ENCODE measurements at places on chromosomes 3 and 15.

DNA sequence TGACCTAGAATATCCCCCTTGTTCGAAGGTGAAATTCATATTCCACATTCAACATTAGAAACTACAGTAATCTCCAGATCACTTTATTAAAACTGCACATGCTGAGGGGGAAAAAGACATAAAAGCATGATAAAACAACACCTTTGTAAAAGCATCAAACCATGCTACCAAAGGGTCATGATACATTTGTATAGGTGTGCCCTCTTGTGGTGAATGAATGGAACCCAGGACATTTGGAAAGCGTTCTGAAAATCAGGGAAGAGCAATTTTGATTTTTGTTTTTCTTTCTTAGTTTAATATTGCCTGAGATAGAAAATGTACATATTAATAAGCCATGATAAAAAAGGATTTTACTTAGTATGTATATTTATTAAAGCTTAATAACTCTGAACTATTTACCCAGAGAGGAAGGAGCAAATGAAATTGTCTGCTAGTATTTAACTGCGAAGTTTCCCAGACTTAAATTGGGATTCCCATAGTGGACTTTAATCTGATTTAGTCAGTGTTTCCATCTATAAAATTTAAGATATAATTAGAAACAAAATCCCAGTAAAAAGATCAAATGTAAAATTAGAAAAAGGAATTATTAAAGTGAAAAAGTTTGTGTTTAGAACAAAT lies 105.8 kb upstream of the ARL6 start:
- DNase-seq: peak; percentile 19

GRCh38 chr3:60636846-60637245 lies 614.4 kb downstream of the FHIT start:
- DNase-seq: no peak

GRCh38 chr3:119148493-119149180 lies 2.7 kb downstream of the TEX55 start:
- DNase-seq: no peak

GRCh38 chr3:195060217-195060481 lies 210.8 kb downstream of the XXYLT1 start:
- no peak for DNase-seq

- DNase-seq: no peak
Observed at GRCh38 chr3:190522621-190523222, 8.8 kb downstream of the IL1RAP start.

- peak; percentile 75 for DNase-seq
Observed at GRCh38 chr3:161854232-161854771, 357.7 kb downstream of the OTOL1 start.

GRCh38 chr15:65094294-65094995 lies 17.9 kb downstream of the KBTBD13 start:
- DNase-seq: no peak

DNA sequence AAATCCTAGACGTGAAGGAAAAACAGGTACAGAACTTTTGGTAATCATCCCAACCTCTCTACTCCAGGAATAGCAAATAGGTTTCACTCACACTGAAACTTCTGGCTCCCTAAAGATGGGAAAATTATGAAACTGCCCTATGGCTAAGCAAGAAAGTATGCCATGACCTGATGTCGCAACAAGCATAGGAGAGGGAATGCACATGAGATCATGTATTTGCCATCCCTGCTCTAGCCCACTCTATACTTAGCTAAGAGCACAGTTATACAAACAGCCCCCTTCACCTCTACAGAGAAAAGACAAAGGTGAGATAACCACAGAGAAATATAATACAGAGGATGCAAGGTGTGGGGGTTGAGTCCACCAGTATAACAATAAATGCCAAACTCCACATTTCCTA lies 102.7 kb downstream of the TBC1D5 start:
- peak; percentile 93 for DNase-seq

- DNase-seq: no peak
Observed at GRCh38 chr3:64138046-64138445, 87.2 kb downstream of the PRICKLE2 start.

GRCh38 chr3:12393894-12394293 lies 90.4 kb upstream of the TSEN2 start:
- no peak for DNase-seq

GRCh38 chr3:94431876-94432570 lies 369.2 kb downstream of the NSUN3 start:
- no peak for DNase-seq

DNA sequence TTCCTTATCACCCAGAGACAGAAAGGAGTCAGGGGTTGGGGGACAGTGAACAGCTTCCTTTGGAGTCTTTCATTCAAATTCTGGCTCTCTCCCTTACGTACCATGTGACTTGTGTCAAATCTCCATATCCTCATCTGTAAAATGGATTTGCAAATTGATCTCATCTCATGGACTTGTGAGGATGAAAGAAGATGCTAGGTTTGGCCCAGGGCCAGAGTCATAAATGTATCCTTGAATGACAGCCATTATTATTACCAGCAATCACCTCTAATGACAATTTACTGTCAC lies 67.8 kb upstream of the POLG start:
- no peak for DNase-seq

DNA sequence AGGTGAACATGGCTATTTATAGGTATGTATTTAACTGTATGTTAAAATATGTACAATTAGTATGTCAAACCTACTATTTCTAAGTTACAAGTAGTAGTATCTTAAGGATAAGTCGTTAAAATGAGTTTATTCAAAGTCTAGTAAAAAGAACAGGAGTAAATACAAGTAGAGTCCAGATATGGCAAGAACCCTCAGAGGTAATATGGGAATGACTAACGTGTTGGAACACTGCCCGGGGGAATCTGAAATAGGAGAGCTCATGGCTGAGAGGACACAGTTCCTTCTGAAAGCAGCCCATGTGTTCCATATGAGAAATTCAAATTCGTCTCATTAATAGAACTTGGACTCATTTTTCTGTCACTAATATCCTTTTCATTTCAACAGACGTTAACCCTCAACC lies 158.8 kb downstream of the CLSTN2 start:
- peak; percentile 61 for DNase-seq

- no peak for DNase-seq
Observed at GRCh38 chr3:196633555-196634151, 5.8 kb upstream of the NRROS start.

DNA sequence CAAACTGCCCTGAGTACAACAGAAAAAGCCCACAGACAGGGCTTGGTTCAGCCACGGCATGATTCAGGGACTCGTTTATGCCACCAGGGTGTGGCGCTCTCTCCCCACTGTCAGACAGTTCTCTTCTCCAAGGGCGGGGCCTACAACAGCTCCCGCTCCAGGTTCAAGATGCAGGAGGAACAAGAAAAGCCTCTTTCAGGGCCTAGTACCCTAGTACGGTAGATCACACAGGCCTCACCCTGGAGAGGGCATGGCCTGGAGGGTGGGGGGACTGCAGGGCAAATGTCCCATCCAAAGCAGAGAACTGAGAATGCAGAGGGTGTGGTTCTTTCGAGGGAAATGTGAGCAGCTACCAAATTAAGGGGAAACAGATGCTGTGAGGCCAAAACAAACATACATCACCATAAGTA lies 12.0 kb downstream of the MESD start:
- peak; percentile 57 for DNase-seq

- peak; percentile 18 for DNase-seq
Observed at GRCh38 chr3:119240101-119240590, 532 bp downstream of the B4GALT4 start.

GRCh38 chr3:194686414-194686815 lies 732 bp downstream of the FAM43A start:
- no peak for DNase-seq

DNA sequence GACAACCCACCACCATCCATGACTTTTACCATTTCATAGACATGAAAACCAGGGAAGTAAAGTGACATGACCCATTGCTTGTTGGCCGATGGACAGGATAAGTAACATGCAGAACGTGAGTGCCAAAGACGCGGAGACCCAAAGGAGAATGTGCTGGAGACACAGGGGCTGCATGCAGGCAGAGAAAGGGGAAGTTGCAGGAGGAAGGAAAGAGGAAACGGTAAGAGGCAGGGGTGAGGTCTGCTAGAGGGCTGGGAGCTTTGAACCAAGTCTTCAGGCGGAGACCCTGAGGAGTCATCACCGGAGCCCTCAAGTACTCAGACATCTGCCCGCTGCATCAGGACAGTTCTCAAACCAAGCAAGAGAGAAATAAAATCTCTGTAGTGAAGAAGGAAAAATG lies 34.9 kb downstream of the MAGEF1 start:
- no peak for DNase-seq

GRCh38 chr15:81959196-81959595 lies 86.6 kb downstream of the MEX3B start:
- no peak for DNase-seq

DNA sequence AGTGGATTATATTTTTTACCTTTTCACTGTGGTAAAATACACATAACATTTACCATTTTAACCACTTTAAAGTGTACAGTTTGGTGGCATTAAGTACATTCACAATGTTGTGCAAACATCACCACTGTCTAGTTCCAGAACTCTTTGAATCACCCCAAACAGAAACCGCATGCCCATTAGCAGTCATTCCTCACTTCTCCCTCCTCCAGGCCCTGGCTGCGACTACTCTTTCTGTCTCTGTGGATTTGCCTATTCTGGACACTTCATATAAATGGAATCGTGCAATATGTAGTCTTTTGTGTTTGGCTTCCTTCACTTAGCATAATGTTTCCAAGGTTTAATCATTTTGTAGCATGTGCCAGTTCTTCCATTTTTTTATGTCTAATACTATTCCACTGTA lies 409.8 kb downstream of the NTRK3 start:
- no peak for DNase-seq

DNA sequence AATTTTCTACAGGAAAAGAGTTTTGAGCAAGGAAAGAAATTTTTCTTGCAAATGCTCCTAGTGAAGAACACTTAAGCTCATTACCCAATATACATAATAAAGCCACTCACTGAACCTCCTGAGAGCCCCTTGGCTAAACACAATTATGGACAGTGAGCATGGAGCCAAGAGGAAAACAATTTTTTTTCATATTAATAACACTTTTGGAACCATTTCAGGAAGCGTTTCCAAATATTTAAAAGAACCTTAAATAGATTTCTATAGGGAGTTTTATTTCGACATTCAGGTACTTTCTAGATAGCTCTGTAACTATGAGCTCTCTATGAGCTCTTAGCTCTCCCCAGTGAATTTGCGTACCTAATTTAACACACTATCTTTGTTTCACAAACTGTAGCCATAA lies 581.1 kb downstream of the ZNF385D start:
- no peak for DNase-seq

GRCh38 chr15:66078196-66078928 lies 175.2 kb downstream of the MEGF11 start:
- no peak for DNase-seq

DNA sequence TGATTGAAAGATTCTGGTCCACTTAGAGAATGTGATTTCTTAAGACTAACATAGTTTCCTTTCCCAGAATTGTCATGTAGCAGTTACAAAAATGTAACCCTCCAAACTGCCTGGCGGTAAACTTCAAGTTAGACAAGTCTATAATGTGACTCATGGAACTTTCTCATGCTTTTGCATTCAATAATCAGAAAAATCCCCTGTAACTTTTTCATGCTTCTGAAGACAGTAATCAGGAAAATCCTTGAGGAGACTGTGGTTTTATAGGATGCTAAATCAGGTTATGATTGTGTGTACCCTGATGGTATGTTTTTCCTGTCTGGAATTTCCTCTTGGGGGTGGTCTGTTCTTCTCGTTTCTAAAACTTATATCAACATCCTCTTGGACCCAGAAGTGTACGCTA lies 74.0 kb upstream of the RARB start:
- DNase-seq: no peak

DNA sequence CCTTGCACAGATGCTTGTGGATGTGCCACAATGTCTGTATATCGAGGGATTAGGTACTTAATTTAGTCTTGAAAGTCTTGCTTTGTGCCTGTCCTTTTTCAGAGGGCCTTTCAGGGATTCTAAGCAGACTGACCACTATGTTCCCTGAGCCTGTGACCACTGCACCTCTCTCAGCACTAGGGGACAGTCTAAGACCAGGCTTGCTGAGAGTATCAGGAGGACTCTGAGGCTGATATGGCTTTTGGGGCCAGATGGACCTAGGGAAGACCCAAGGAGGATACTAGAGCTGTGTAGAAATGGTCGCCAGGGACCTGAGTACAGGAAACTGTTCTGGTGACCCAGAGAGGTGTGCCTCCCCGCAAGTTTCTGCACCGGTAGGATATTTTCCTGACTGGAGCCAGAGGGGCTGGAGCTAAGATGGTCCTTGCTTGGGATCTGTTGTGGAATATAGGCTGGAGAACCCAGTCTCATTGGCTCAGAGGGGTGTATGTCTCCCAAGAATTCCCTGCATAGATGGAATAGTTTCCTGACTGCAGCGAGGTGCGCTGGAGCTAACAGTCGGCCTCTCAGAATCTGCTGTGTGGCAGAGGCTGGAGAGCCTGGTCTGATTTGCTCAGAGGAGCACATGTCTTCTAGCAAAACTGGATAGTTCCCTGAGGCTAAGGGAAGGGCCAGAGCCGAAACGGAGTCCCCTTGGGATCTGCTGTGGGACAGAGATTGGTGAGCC lies 213.2 kb upstream of the DCBLD2 start:
- DNase-seq: peak; percentile 31
